ENCODE measurements at places on chromosomes 11 and 22.
A peak's percentile ranks its signal among the peaks of the same experiment; 100 is the strongest.

DNA sequence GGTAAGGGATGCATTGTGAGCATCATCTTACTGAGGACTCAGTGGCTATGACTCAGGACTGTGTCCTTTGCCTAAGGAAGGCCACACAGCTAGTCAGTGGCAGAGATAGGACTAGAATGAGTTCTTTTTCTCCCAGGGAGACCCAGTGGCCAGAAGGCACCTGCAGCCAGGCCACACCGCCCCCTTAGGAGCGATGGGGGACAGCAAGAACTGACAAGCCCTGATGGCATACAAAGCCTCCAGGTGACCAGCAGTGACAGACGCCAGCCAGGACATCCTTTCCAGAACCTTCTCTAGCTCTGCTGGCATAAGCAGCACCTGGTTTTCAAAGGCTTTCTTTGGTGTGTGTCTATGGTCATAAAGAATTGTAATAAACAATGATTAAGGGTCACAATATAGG, 240.1 kb downstream of the ST3GAL4 start:
- DNase-seq: no peak

DNA sequence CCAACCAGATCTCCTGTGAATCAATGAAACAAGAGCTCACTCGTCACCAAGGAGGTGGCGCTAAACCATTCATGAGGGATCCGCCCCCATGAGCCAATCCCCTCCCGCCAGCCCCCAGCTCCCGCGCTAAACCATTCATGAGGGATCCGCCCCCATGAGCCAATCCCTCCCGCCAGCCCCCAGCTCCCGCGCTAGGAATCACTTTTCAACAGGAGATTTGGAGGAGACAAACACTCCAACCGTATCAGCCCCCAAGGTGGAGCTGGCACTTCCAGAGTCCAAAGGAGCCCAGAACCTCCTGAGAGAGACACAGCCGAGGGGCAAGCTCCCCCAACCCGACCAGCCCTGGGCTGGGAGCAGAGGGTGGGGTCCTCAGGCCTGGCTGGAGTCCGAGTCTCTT, 40.9 kb upstream of the PRR5 start:
- peak; percentile 19 for DNase-seq

DNA sequence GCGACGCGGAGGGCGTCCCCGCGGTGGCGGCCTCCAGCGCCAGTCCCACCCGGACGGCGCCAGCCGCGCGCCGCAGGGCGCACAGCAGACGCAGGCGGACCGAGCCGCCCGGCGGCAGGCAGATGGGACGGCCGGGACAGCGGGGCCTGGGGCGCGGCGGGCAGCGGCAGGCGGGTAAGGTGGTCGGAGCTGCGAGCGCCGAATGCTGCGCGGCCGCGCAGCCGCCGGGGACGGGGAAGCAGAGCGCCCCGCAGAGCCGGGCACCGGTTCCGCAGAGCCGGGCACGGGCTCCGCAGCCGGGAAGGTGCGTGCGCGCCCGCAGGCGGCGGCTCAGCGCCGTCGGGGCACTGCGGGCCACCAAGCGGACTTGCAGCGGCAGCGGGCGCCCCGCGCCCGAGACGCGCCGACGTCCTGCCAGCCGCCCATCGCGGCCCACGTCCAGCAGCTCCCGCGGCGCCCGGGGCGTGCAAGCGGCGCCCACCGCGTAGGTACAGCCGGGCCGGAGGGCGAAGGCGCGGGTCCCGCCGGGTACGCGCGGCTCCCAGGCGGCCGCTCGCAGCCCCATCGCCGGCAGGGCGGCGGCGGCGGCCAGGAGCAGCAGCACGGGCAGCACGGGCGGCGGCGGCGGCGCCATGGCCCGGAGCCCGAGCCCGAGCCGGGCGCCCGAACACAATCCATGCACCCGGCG, 739 bp downstream of the CELSR1 start:
- no peak for DNase-seq

- DNase-seq: no peak
Observed at GRCh38 chr11:121586750-121587149, 134.0 kb upstream of the SORL1-AS1 start.

GRCh38 chr11:45926536-45927331, 4.3 kb downstream of the LARGE2 start:
- no peak for DNase-seq

DNA sequence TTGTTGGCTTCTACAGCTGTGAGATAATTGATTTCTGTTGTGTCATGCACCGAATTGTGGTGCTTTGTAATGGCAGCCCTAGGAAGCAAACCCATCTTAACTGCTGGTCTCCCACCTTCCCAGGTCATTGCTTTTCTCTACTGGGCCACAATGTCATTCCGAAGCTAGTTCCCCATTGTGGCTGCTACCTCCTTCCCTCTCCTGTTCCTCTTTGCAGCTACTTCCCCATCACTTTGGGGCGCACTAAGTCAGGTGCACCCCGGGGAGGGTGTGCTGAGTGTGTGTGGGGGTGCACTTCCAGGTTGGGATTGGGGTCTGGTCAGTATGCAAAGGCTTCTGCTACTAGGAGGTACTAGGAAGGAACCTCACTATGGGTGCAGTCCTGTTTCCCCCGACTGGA, 109.3 kb downstream of the ST3GAL4 start:
- no peak for DNase-seq

- DNase-seq: no peak
Observed at GRCh38 chr22:19868333-19868732, 13.7 kb upstream of the GNB1L start.

- no peak for DNase-seq
Observed at GRCh38 chr11:103944251-103944940, 92.0 kb upstream of the DDI1 start.

DNA sequence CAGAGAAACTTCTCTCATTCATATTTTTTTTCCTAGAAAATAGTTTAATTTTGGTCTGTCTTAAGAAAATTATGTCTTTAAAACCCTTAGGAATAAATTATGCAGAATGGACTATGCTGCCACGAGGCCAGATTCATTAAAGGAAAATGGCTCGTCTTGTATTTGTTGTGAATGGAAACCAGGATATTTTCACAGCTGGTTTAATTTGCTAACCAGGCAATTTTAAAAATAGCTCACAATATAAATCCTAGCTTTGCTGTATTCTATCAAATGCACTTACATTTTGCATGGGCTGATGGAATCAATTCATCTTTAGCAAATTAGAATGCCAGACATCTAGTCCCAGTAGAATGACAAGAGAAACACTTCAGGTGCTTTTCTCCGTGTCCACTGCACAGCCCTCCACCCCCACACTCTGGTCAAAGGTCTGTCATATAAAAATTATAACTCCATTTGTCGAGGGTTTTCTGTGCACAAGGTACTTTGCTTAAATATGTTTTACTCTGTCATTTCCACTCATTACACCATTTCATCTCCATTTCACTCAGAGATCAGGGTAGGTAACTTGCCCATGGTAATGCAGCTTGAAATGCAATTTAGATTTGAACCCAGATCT, 20.3 kb upstream of the TNRC6B start:
- no peak for DNase-seq

DNA sequence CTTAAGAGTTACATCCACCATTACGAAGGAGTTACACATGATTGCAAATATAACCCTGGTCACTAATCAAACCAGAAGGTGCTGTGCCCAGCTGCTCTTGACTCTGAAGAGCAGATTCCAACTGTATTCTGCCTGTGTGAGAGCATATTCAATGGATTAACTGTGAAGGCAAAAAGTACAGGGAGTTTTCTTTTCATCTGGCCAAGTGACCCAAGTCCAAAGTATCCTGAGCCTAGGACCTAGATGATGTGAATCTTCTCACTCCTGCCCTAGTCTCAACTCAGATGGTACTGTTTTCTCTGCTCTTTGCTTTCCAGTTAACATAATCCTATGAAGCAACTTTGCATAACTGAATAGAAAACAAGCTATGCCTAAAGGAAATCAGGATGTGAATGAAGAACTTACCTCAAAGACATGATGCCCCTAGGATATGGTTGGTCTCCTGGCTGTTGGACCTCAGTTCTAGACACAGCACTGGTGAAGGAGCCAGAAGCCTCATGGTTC, 105.9 kb downstream of the C11orf58 start:
- DNase-seq: no peak

GRCh38 chr11:69867076-69868005, 48.1 kb upstream of the FGF3 start:
- DNase-seq: no peak

DNA sequence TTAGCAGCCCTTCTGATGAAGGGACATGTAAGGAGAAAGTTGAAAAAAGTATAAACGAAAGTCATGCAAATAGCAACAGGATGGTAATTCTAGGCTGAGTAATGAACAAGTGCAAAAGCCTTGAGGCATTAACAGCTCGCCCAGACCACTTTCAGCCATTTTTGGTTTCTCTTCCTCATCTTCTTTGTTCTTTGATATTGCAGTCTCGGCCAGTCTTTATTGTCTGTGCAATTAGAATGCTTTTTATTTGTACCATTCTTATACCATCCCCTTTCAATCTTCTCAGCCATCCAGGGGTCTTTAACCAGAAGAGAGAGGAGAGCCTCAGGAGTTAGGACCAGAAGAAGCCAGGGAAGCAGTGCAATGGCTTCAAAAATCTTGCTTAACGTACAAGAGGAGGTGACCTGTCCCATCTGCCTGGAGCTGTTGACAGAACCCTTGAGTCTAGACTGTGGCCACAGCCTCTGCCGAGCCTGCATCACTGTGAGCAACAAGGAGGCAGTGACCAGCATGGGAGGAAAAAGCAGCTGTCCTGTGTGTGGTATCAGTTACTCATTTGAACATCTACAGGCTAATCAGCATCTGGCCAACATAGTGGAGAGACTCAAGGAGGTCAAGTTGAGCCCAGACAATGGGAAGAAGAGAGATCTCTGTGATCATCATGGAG, 7.3 kb downstream of the TRIM34 start:
- DNase-seq: no peak

DNA sequence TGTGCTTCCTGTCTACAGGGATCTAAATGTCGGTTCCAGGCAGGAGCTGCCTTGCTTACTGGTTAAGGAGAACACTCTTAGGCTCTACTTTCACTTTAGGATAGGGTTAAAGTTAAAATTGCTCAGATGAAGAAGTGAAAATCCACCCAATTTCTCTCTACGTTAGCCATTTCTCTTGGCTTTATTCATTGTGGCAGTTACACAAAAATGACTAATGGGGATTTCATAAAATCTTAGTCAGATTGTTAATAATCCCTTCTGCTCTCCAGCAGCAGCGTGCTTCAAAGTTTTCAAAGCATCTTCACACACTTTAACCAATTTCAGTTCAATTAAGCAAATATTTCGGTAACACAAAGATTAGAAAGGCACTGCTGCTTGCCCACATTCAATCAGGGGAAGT, 58.4 kb upstream of the RCN1 start:
- DNase-seq: no peak

- DNase-seq: no peak
Observed at GRCh38 chr11:18723991-18724390, 2.0 kb downstream of the IGSF22 start.

- no peak for DNase-seq
Observed at GRCh38 chr11:59413646-59414045, 12.6 kb downstream of the OR5A2 start.

DNA sequence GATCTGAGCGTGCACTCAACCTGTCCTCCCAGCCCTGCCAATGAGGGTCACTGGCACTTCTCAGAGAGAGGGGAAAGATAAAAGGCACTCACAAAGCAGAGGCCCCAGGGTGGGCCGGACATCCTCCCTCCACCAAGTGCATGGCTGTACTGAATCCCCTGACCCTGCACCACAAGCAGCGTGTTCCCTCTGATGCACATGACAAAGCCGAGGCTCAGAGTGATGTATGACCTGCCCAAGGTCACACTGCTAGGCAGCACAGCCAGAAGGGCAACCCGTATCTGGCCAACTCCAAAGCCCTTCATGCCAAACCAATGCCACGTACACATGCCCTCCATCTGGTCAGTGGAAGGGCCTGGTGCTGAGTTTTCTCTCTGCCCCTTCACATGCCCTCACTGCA, 22.1 kb downstream of the SPATA19 start:
- no peak for DNase-seq

- no peak for DNase-seq
Observed at GRCh38 chr11:119130662-119131061, 9.3 kb downstream of the HINFP start.

DNA sequence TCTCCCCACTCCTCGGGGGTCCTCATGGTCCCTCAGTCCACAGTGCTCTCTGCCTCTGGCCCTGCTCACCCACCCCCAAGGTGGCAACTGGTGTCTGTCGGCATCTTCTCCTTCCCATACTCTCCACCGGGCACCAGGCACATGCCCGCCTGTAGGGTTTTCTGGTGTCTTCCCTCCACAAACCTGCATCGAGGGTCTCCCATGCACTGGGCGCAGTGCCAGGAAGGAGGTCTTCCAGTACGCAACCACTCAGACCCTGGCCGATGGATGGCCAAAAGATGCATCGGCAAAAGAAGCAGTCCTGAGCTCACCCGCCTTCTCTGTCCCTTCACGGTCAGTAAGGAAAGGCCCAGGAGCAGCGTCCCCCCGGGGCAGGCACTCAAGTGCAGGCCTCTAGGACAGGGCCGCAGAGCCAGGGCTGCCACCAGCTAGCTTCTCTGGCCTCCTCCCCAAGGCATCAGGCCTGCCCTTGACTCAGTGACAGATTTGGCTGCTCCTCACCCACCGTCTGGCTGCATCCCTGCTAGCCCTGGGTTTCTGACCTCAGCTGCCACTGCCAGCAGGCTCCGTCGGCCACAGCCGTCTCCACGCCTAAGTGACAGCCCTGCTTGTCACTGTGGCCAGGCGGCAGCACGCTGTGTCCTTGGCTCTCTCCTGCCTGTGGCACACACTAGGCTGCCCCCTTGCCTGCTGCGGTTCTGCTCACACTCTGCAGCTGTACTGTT, 32.1 kb upstream of the IGSF9B start:
- no peak for DNase-seq
